ENCODE measurements at places on chromosomes 6 and 20.
A peak's percentile ranks its signal among the peaks of the same experiment; 100 is the strongest.

- DNase-seq = no peak
These were observed 144.7 kb downstream of the TASP1 start for GRCh38 chr20:13494019-13494418.

GRCh38 chr6:8530785-8531435 lies 95.6 kb upstream of the SLC35B3 start:
- DNase-seq = no peak

DNA sequence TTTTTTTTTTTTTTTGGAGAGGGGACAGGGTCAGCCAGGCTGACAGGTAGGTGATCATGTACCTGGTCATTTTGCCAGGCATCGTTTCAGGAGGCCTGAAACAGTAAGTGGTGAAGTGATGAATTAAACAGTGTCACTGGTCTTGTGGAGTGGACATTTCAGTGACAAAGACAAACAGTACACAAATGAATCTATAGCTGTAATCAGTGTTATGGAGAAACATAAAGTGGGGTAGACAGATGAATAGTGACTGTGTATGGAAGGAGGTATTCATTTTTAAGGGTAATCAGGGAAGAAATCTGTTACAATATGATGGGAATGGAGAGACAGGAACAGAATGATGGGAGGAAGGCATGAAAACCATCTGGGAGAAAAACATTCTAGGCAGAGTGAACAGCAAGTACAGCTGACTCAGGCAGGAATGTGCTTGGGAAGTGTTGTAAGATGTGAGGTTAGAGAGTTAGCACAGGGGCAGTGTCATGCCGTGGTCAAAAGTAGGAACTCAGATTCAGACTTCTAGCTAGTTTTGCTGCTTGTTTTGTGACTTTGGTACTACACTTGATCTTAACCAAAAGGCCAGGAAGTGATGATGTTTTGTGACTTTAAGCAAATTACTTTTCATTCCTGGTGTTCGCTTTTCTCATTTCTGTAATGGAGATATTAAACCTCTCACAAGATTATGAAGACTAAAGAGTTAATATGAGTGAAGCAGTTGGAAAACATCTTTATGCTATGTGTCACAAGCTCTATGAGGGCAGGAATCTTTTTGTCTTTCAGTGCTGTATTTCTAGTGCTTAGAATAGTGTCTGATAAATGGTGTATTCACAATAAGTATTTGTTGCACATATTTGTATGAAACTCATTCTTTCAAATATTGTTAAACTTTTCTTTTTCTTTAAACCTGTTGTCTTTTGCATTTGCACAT lies 43.4 kb downstream of the QKI start:
- DNase-seq = no peak

DNA sequence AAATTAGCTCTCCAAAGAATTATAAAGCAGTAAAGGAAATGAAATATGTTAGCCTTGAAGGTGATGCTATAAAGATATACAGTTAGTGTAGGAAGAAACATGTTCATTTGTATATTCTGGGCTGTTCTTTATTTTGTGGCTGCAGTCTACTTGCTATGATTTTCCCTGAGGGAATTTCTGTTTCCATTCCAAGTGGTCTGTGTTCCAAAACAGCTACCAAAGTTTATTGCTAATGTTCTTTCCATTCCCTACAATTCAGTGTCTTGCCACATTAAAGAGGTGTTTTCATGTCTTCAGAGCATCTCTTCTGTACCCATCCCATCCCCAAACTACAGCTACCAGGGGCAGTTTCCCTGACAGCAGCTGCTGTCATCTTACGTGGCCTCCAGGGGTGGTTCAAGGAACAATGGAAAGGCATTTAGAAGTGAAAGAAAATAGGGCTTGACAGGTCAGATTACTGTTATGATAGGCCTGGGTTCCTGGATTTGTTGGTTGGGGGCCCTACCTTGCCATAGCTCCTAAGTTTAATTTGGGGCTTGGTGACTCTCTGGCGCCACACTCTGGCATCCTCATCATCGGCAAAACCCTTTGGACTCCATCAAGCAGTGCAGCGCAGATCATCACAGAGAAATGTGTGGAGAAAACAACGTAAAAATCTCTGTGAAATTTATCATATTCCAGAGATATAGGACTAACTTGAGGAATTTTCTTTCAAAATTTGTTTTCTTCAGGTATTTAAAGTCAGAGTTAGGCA lies 33.8 kb upstream of the AIG1 start:
- peak; percentile 20 for DNase-seq

GRCh38 chr6:109521080-109521479 lies 38.1 kb upstream of the ZBTB24 start:
- DNase-seq = no peak

GRCh38 chr6:136751522-136751956 lies 40.7 kb downstream of the MAP3K5 start:
- DNase-seq = no peak

GRCh38 chr6:158121335-158121734 lies 46.7 kb downstream of the SERAC1 start:
- no peak for DNase-seq

GRCh38 chr6:2147261-2147660 lies 98.1 kb downstream of the GMDS start:
- DNase-seq = no peak

DNA sequence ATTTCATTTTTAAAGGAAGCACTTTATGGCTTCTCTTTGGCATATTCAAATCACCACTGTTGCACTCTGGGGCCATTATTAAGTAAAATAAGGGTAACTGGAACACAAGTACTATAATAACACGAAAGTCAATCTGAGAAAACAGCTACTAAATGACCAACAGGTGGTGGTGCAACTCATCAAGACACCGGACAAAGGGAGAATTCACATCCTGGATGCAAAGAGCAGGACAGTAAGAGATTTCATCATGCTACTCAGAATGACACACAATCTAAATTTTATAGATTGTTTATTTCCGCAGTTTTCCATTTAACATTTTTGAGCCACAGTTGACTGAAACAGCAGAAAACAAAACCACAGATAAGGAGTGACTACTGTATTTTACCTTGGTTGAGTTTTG lies 27.6 kb upstream of the LY86 start:
- no peak for DNase-seq

- DNase-seq = no peak
These were observed 98.3 kb upstream of the SASH1 start for GRCh38 chr6:148244217-148244935.

DNA sequence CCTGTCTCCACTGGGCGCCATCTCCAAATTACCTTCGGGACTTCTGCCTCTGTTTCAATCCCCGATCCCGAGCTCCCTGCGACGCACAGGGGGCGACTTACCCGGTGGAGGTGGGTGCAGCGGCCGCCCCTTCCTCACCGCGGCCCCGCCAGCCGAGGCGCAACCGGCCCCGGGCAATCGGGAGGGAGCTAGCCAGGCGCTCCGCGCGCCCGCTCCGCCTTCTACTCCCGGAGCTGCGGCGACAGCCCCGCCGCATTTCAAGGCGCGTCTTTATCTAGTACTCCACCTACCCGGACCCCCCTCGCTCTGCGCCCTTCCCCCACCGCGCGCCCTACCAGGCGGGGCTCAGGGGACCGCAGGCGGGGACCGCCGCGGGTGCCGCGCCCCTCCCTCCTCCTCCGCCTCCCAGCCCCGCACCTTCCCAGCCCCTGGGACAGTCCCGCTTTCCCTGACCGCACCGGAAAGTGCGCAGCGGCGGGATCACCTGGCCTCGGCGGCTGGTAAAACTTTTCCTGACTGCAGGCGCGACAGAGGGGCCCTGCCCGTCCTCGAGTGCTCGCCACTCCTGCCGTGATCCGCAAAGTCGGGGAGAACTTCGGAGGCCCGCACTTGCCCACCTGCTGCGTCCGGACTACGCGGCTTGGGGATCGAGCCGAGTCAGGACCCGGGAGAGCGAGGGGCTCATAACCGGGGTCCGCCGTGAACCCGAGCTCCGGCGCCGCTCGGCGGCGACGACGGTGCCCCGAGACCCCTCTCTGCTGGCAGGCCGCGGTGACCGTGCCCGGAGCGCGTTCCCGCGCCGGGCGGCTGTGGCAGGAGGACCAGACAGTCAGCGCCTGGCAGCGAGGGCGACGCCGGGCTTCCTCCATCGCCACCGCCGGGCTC lies 8.0 kb upstream of the NKX2-2 start:
- DNase-seq = no peak

- no peak for DNase-seq
These were observed 747.3 kb downstream of the COL12A1 start for GRCh38 chr6:74458536-74458935.

- DNase-seq = no peak
These were observed 391.8 kb upstream of the MMS22L start for GRCh38 chr6:97674802-97675201.

GRCh38 chr6:26360451-26361416 lies 4.3 kb upstream of the BTN3A2 start:
- DNase-seq = no peak

DNA sequence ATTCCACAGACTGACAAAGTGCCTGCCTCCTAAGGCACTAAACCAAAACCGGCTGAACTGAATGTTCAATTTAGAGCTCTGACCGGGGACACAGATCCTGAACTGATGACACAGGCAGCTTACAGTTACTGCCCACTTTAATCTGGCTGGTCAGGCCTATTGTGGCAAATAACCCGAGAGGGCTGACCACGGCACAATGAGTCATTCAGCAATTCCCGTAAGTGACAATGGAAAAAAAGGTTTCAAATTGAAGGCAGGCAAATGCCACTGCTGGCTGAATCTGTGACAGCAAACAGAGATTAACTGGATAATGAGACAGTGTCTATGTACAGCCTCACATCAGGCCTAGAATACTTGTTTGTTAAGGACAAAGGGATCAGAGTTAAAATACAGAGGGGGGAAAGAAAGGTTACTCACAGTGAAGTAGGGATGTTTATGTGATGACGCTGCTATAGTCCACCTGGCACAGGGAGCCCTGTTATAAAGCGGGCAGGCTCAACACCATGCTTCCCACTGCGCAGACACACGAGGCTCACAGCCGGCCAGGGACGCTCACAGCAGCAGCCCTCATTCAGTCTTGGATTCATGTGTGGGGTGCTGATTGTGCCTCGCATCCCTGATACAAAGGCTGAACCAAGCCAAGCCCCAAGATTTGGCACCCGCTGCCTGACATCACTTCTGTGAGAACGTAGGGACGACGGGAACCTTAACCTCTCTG lies 54.4 kb downstream of the RTN4IP1 start:
- DNase-seq = no peak

DNA sequence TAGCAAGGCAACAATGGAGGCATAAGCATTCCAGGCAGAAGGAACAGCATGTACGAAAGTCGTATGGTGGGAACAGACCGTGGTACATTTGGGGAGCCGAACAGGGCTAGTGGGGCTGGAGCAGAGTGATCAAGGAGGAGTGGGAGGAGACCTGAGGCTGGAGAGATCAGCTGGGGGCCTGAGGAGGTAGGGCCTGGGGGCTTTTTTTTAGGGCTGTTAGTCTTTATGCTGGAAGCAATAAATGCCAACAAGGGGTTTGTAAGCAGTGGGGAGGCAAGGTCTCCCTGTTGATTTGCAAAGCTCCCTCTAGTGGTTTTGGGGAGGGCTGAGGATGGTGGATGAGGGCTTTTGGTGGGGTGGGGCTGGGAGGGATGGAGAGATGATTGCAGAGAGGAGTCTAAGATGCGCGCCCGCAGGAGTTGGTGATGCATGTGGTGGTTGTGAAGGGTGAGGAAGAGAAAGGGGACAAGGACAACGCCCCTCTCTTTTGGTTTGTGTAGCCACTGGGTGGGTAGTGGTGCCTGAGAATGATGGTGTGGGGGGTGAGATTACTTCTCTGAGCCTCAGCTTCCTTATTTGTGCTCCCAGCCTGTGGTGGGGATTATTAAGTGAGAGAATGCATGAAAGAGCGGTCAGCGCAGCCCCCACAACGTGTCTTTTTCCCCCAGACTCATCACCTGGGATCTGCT lies 74.1 kb upstream of the TOX2 start:
- no peak for DNase-seq

GRCh38 chr6:157893238-157893637 lies 70.2 kb downstream of the SNX9 start:
- DNase-seq = no peak

GRCh38 chr6:138512609-138513008 lies 13.3 kb upstream of the NHSL1 start:
- DNase-seq = no peak

DNA sequence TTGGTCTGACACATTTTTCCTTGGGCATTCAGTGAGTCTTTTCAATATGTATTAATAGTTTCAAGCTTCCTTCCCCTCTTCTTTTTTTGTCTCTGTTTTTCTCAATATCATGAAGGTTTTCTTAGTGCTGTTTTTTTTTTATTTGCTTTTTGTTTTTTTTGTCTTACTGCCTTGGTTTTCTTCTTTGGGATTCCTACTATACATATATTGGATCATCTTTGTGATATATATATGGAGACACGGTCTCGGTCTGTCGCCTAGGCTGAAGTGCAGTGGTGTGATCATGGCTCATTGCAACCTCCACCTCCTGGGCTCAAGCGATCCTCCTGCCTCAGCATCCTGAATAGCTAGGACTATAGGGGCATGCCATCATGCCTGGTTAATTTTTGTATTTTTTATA lies 43.8 kb downstream of the NCOA3 start:
- DNase-seq = no peak

- DNase-seq = no peak
These were observed 20.2 kb upstream of the RREB1 start for GRCh38 chr6:7087491-7087979.

DNA sequence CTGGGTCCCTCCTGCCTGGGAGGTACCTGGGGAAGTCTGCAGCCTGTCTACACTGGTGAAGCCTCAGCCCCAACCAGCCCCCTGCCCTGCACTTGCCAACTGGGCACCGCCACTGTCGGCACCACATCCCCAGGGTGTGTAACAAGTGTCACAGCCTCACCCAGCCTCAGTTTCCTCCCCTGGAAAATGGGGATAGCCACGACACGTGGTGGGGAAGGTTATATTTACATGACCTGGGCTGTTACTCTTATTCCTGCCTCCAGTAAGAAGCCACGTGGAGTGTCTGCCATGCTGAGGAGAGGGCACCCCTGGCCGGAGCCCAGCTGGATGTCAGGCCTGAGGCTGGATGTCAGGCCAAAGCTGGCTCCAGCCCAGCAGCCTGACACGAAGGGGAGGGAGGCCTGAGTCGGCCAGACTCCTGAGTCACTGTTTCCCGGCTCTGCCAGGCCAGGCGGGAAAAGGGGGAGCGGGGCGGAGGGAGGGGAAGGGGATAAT lies 44.9 kb downstream of the SNAI1 start:
- no peak for DNase-seq

DNA sequence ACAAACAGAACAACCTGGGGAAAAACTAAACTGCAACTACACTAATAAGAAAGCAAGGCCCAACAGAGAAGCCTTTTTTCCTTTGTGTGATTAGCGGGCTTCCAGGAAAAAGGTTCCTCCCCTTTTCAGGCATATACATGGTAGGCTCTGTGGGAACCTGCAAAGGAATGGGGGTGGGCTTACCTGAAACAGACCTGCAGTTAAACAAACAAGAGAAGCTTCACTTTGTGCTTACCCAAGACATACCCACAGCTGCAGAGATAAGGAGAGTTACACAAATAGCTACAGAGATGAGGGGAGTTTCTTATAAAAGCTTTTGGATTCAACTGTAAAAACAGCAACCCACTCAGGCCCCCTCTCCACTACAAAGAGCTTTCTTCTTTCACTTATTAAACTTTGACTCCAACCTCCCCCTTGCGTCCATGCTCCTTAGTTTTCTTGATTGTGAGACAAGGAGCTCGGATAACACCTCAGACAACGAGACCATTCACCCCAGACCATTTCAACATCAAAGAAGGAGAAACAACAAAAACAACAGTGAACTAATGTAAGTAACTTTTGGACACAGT lies 30.9 kb downstream of the RNF146 start:
- DNase-seq = no peak

GRCh38 chr20:58651559-58651945 lies 469 bp downstream of the STX16 start:
- no peak for DNase-seq

Measured in stimulated activated CD8-positive, alpha-beta memory T cell treated with anti-CD3 and anti-CD28 coated beads, Interleukin-4, amount 100 ng/mL, for 4 hours (primary cell).